ENCODE measurements at places on chromosomes 12 and 14.

DNA sequence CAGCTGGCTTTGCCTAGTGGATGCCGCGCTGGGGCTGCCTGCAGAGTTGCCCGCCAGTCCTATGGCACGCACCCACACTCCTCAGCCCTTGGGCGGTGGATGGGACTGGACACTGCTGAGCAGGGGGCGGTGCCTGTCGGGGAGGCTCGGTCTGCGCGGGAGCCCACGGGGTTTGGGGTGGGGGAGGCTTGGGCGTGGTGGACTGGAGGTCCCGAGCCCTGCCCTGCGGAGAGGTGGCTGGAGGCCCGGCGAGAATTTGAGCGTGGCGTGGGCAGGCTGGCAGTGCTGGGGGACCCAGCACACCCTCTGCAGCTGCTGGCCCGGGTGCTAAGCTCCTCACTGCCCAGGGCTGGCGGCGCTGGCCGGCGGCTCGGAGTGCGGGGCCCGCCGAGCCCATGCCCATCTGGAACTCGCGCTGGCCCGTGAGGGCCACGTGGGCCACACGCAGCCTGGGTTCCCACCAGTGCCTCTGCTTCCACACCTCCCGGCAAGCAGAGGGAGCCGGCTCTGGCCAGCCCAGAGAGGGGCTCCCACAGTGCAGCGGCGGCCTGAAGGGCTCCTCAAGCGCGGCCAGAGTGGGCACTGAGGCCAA is 68.1 kb downstream of the ETNK1 start:
- DNase-seq, result no peak

DNA sequence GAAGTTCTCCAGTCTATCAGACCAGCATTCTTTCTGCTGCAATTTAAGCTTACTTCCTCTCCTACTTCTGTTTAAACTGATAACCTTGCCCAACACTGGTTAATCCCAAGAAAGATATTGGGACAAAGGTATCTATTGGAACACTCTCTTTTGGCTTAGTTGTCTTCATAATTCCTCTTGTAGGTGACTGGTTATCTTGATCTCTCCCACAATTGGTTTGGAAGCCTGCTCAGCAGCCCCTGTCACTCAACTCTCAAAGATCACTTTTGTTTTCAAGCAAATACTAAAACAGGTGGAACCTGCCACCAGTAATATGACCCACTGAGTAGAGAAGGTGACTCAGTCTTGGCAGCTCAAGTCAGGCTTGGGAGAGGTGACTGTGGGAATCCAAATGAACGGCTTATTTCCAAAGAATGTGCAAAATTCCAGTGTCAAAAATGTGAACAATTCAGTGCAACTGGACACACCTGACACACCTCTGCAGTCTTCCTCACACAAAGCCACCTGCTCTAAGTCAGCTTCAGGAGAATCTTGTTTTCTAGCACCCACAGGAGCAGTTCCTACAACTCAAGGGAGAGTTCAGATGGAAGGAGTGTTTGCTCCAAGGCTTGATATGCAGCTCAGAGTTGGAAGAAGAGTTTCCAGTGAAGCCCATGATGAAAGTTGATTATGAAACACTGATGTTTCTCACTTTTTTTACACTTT is 83.2 kb upstream of the SLC38A2 start:
- no peak for DNase-seq

DNA sequence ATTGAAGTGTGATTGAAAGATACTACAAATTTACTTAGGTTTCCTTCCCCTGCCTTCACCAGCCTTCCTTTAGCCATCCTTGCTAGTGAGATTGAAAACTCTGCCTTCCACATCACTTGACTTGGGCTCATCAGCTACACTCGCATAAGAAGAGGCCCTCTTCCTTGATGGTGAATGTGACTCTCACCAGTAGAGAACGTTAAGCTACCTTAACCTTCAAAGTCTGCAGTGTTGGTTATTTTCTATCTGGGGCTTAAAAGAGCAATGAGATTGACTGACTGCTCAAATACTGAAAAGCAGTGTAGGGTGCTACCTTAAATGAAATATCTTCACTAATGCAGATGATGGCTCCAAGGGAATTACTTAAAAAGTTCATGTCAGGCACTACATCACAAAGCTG is 271.8 kb downstream of the EGLN3 start:
- no peak for DNase-seq

DNA sequence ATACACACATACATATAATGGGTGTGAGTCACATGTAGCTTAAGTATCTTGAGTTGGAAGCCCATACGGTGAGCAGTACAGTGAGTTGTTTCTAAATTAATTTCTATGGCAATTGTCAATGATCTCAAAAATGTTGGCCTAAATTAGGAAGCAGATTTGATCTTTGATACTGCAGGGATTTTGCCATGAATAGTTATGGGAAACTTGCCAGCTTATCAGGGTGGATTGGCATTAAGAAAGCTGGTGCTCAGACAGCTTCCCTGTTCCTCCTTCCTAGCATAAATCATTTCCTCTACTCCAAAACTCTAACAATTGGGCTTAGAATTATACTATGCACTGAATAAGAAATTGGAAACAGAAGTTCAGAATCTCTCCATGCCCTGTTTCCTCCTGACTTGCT is 150.9 kb upstream of the FRMD6 start:
- no peak for DNase-seq

- no peak for DNase-seq
Measured at GRCh38 chr12:112488257-112488876, 69.6 kb downstream of the PTPN11 start.

DNA sequence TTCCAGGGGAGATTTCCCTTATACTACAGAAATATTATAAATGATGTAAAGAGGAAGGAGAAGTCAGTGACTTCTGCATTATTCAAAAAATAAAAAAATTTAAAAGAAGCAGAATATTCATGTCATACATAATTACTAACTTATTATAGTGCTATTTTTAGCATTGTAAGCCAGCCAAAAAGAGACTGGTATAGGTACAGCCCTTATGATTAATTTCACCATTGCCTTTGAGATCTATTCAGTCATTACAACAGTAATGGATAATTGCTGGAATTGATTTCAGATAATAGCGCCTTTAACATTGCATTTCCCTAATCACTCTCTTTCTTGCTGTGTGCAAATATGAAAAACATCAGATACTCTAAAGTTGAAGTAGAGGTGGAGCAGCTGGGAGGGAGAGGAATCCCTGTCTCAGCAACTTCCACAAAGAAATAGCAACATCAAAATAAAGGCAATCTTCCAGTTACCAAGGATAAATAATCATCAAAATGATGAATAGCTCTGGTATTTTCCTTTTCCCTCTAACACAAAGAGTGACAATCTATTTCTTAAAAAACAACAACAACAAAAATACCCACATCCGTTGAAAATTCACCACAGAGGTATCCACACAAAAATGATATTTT is 71.8 kb upstream of the OVCH1 start:
- DNase-seq, result no peak

DNA sequence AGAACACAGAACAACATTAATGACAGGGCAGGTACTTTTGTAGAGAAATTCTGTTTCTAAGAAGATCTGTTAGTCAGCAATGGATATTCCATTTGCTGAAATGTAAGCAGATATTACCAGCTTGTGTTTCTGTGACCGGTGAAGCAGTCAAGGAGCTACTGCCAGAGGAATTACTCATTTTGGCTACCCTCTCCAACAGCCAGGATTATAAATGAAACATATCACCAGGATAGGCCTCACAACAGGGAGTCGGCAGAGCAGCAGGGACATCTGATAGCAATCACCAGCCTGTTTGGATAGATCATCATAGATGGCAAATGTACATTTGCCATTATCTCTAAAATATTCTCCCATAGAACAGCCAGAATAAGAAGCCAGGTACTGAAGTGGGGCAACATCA is 440.7 kb downstream of the KCNH5 start:
- no peak for DNase-seq

DNA sequence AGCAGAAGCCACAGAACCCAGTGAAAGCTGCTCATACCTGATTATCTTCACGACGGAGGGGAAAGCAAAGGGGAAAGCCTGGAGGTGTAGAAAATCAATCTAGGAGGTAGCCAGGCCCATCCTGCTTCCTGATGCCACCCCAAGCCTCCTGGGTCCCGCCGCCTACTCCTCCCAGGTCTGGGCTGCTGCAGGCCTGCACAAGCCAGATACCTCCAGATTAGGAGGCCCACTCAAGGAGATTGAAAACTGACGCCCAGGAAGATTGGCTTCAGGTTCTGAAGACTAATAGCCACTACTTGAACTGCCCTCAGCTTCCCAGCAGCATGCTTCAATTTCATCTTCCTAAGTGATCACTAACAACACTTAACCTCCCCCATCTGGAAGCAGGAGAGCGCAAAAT is 87.1 kb downstream of the GCH1 start:
- no peak for DNase-seq

All from skeletal muscle cell (primary cell).